ENCODE measurements at places on chromosomes 2 and 18.

DNA sequence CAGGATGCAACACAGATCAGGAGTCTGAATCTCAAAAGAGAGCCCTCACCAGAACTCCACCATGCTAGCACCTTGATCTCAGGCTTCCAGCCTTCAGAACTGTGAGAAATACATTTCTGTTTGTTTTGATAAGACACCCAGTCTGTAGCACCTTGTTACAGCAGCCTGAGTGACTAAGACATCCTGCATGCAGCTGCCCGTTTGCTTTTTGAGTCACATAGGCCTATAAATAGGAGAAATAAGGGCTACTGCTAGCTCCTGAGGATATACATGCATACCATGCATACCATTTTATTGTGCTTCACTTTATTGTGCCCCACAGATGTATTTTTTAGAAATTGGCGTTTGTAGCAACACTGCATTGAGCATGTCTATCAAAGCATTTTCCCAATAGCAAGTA is 337.8 kb downstream of the CDH2 start:
- DNase-seq: no peak

GRCh38 chr18:33735428-33735827 is 157.4 kb downstream of the ASXL3 start:
- DNase-seq: no peak

- DNase-seq: no peak
Observed at GRCh38 chr2:151799886-151800292, 28.3 kb downstream of the ARL5A start.

DNA sequence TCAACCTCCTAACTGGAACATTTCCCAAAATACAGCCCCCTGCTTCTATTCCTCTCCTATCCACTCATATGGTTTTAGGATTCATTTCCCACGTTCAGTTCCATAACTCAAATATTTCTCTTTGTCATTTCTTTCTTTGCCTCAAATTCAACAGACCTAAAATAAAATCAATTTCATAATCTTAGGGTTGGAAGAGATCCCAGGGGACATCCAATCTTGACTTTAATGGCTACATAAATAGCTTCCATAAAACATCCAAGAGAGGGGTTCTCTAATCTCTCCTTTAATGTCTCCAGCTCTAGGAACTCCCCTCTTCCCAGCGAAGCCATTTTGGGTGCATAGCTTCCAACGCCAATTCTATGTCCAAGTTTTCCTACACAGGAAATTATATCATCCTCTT is 33.8 kb downstream of the RBKS start:
- no peak for DNase-seq

DNA sequence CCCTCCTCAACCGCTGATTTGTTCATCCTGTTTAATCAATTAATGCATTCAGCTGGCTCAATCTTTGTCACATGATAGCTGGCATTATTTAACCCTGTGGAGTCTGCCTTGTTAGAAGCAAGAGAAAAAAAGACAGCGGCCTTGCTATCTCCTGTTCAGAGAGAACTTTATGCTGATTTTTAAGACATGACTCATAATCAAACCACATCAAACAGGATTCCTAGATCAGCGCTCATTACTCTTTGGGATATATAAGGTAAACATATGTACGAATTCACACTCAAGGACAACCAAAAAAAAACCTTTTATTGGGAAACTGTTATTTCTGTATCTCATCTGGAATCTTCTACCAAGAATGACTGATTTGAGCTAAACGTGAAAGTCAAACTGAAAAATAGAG is 195.1 kb downstream of the C1D start:
- no peak for DNase-seq

DNA sequence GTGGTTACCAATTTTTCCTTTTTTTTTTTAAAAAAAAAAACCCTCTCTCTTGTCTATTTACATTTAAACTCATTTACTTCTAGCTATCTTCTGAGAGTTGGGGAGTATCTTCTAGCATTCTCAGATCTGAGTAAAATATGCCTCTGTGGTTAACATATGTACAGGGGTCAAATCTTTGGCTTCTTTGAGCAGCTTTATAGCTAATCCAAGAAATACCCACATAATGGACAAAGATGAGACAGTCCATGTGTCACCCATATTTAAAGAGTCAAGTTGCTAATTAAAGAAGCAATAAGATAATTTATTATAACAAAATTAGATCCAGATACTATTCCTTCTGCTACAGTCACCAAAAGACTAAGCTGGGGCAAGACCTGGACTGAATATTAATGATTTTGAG is 139.0 kb upstream of the HNRNPA3 start:
- DNase-seq: no peak

All from keratinocyte (primary cell).